ENCODE measurements at places on chromosomes 11 and 22.

DNA sequence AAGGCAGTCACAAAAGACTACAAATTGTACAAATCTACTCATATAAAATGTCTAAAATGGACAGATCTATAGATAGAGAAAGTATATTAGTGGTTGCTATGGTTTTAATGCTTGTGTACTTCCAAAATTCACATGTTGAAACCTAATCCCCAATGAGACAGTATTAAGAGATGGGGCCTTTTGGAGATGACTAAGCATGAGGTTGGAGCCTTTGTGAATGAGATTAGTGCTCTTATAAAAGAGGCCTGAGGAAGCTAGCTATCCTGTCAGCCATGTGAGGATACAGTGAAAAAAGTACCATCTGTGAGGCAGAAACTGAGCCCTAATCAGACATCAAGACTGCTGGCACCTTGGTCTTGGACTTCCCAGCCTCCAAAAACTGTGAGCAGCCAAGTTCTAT lies 82.6 kb downstream of the CYP2R1 start:
- DNase-seq = no peak

DNA sequence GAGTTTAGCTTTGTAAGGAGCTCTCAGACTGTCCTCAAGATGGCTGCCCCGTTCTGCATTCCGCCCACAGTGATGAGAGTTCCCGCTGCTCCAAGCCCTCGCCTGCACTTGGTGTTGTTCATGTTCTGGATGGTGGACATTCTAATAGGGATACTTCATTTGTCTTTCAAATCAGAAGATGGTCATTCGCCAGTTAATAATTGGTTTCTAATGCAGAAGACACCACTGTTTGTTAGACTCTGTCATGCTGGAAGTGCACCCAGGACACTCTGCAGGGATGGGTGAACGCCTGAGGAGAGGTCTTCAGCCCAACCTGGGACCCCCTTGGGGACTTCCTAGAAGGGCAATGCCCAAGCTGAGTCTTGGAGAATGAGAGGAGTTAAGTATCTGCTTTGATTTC lies 836.4 kb downstream of the TBC1D22A start:
- DNase-seq = no peak

DNA sequence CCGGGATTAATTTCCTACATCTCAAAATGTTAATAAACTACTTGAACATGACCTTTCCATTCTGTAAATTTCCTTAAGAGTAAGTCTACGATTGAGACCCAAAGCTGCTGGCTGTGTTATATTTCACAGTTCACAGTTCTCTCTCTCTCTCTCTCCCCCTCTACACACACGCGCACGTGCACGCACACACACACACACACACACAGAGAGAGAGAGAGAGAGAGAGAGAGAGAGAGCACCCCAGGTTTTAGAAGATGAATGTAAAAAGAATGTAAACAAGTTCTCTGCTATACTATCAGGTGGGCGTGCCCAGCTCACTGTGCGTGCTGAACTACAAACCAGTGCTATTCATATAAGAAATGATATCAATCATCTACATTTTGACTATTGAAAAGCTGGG lies 3.3 kb downstream of the BDNF start:
- DNase-seq = peak; percentile 12

- DNase-seq = no peak
These were observed 2.5 kb upstream of the NCAM1 start for GRCh38 chr11:112958670-112959069.

- no peak for DNase-seq
These were observed 57.5 kb downstream of the PAK1 start for GRCh38 chr11:77416357-77416756.

DNA sequence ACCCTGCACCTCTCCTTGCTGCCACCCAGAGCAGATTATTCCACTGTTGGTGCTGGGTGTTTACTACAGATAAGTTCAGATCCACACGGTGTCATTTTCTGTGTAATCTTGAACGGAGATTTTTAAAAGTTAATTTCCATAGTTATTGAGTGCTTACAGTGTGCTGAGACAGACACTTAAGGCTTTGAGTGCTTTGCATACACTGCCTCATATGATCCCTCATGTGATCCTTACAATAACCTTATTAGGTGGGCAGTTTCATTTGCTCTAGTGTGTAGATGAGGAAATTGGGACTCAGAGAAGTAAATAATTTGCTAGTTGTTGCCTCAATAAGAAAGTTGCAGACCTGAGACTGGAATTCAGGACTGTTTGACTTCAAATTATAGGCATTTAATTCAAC lies 32.3 kb upstream of the ME3 start:
- DNase-seq = no peak

- DNase-seq = no peak
These were observed 208.4 kb downstream of the DDX10 start for GRCh38 chr11:108873310-108873709.
